Stimulated activated CD4-positive, alpha-beta T cell treated with anti-CD3 and anti-CD28 coated beads, Interleukin-12 subunit alpha, Interleukin-12 subunit beta, amount 100 ng/mL, for 48 hours (primary cell): ENCODE measurements at places on chromosomes 3 and 15.

- no peak for DNase-seq
Observed at GRCh38 chr3:185796431-185797107, 28.3 kb downstream of the IGF2BP2 start.

DNA sequence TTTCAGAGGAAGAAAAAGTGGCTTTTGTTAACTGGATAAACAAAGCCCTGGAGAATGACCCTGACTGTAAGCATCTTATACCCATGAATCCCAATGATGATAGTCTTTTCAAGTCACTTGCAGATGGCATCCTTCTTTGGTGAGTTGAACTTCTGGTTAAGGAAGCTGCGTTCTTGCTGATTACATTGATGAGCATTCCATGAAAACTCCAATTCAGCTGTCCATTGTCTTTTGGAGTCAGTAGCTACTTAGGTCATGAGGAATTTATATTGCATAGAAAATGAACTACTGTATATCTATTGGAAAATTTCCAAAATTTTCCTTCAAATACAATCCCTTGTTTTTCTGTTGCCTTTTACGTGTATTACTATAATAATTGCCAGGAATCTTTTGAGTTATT lies 47.7 kb upstream of the TRPC1 start:
- no peak for DNase-seq

GRCh38 chr15:99059010-99059981 lies 45.6 kb upstream of the SYNM start:
- peak; percentile 33 for DNase-seq

GRCh38 chr3:53890726-53891475 lies 758 bp downstream of the SELENOK start:
- peak; percentile 26 for DNase-seq

- no peak for DNase-seq
Observed at GRCh38 chr3:152380043-152380442, 111.3 kb downstream of the MBNL1 start.

DNA sequence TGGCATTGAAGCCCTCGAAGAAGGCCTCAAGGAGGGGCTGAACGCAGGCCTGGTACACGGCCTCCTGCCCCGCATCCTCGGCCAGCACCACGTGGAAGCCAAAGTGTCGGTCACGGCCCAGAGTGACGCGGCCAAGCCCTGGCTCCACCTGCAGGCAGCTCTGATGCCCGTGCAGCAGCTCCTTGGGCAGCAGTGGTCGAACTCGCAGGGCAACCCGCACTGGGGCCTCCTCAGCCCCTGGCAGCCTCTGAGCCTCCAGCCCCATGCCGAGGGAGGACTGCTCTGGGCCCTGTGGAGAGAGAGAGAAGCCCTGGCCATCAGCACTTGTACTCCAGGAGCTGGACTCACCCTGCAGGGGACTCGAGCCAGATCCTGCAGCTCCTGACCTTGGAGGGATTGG lies 2.6 kb downstream of the KIF7 start:
- DNase-seq = no peak
